Pancreas (tissue), 10 donors: ENCODE measurements at places on chromosomes 2 and 18.

DNA sequence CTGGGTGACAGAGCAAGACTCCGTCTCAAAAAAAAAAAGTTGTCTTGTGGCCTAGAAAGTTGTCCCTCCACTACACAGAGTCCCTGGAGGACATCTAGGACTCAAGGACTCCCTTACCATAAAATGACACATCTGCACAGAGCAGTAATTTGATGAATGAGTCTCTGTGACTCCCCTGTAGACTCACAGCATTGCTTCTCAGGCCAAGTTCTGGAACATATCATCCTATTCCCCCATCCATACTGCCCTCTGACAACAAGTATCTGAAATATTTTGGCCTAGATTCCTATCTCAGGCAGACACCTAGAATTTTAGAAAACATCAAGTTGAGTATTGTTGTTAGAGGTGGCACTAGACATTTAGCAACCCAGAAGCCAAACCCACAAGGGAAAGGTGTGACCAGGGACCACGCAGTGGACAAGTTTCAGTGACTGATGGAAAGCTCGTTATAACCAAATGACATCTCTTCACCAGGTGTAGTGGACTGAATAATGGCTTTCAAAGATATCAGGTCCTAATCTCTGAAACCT, 97.9 kb upstream of the ATP8B1 start:
- H3K27me3 ChIP-seq, result no peaks in the 10 kb centered on the region
- no peaks in the 10 kb centered on the region for H3K36me3 ChIP-seq
- no peak overlapping the region for H3K4me3 ChIP-seq

- no peaks in the 10 kb centered on the region for H3K27me3 ChIP-seq
- H3K4me3 ChIP-seq, result no peak overlapping the region
- H3K27ac ChIP-seq, result no peak overlapping the region
- H3K4me1 ChIP-seq, result no peaks in the 10 kb centered on the region
- no peak for DNase-seq
- no peaks in the 10 kb centered on the region for H3K36me3 ChIP-seq
Measured at GRCh38 chr18:34859496-34859895, 149.4 kb downstream of the DTNA start.

- DNase-seq, result no peak
- no peak overlapping the region for H3K4me3 ChIP-seq
- no peak overlapping the region for H3K27ac ChIP-seq
- H3K36me3 ChIP-seq, result no peaks in the 10 kb centered on the region
- no peaks in the 10 kb centered on the region for H3K27me3 ChIP-seq
Measured at GRCh38 chr2:48070415-48070814, 164.1 kb upstream of the FBXO11 start.

GRCh38 chr2:238075397-238075796, 14.6 kb downstream of the SCLY start:
- H3K27ac ChIP-seq, result no peak overlapping the region
- no peak overlapping the region for H3K4me3 ChIP-seq

GRCh38 chr2:158098178-158098577, 3.5 kb upstream of the UPP2 start:
- H3K27ac ChIP-seq, result no peak overlapping the region
- H3K4me1 ChIP-seq, result peaks cover 15% of the 10 kb centered on the region
- DNase-seq, result no peak

GRCh38 chr18:7576685-7577084, 9.6 kb downstream of the PTPRM start:
- no peaks in the 10 kb centered on the region for H3K36me3 ChIP-seq
- H3K4me3 ChIP-seq, result no peak overlapping the region
- no peak for DNase-seq
- no peak overlapping the region for H3K27ac ChIP-seq
- H3K27me3 ChIP-seq, result no peaks in the 10 kb centered on the region
